ENCODE measurements at places on chromosomes 13 and 19.

DNA sequence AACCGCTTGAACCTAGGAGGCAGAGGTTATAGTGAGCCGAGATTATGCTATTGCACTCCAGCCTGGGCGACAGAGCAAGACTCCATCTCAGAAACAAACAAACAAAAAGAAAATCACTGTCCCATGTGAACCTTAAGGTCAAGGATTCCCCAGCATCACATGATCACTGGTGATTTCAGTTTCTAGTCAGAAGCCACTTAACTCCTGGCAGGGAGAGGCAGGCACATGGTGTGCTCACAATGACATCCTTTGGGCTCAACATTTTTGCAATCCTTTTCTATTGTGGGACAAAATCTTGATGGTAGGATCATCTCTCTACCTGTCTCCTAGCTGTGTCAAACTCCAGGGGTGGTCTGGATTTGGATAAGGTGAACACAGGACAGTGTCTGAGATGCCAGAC lies 12.1 kb downstream of the AKAP8 start:
- H3K27ac ChIP-seq, result no peak overlapping the region
- no peak overlapping the region for H3K4me3 ChIP-seq
- no peaks in the 10 kb centered on the region for H3K27me3 ChIP-seq
- H3K4me1 ChIP-seq, result no peaks in the 10 kb centered on the region

- H3K27ac ChIP-seq, result no peak overlapping the region
- no peaks in the 10 kb centered on the region for H3K36me3 ChIP-seq
- no peak overlapping the region for H3K4me3 ChIP-seq
- no peak for DNase-seq
- no peaks in the 10 kb centered on the region for H3K4me1 ChIP-seq
Measured at GRCh38 chr13:71417205-71417604, 449.8 kb downstream of the DACH1 start.

GRCh38 chr13:45105895-45106294 lies 14.4 kb upstream of the GTF2F2 start:
- H3K4me3 ChIP-seq, result no peak overlapping the region
- H3K27ac ChIP-seq, result no peak overlapping the region
- peaks cover 3% of the 10 kb centered on the region for H3K27me3 ChIP-seq
- no peak for DNase-seq
- no peaks in the 10 kb centered on the region for H3K4me1 ChIP-seq

DNA sequence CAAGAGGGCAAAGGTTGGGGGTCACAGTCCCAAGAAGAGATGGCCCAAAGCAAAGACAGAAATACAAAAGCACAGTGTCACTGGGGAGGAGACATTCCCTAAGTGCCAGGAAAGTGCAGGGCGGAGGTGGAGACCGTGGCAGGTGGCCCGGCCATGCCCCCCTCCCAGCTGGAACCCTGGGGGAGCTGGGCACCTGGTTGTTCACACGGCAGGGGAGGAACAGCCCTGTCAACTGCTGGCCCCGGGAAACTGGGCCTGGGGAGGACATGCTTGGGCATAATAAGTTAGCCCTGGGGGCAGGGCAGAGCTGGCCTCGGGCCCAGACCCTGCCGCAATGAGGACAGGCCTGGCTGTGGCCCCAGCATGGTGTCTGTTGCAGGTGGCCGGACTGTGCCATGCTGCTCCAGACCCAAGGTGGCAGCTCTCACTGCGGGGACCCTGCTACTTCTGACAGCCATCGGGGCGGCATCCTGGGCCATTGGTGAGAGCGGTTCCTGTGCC lies 7.4 kb downstream of the HPN start:
- DNase-seq, result no peak
- H3K27ac ChIP-seq, result no peak overlapping the region
- no peak overlapping the region for H3K4me3 ChIP-seq
- H3K36me3 ChIP-seq, result no peaks in the 10 kb centered on the region
- H3K27me3 ChIP-seq, result no peaks in the 10 kb centered on the region

DNA sequence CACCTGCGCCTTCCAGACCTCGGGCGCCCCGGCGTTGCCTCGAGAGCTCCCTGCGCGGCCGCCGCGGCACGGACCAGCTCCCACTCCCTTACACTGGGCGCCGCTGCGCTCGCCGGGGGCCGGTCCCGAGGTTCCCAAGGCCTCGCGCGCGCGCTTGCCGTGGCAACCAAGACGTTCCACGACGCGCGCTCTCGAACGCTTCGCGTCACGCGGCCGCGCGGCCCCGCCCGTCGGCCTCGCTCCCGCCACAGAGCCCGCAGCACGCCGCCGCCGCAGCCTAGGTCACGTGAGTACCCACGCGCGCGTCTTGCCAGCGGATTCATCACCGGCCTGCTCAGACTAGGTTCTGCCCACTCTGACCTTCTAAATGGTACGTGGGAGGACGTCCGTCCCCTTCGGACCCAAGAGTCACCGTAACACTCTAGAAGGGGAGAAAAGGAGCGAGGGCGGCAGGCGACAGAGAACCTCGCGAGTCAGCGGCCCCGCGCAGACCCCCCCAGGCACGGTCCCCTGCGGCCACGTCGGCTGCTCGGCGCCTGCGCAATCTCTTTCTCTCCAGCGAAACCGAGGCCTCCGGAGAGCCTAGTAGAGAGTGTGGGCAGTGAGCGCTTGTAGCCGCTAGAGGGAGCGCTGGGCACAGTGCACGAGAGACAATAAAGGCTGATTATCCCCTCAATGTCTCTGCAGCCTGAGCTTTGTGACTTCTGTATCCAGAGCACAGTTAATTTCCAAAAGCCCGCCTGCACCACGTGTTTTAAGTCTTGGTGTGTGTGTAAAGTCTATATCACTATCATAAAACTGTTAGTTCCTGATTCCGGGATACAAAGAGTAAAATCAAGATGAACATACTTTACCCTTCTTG lies at the start of gene SPART:
TSS of gene SPART (minus strand) at position 173 of the 862 bp plus-strand sequence. CDS start 10,564 bp downstream, outside the sequence.
- H3K4me3 ChIP-seq, result peak within 1 kb of the TSS; percentile 78
- peaks cover 10% of the 10 kb centered on the region for H3K4me1 ChIP-seq
- no peaks in the 10 kb centered on the region for H3K36me3 ChIP-seq
- no peaks in the 10 kb centered on the region for H3K27me3 ChIP-seq
- H3K27ac ChIP-seq, result peak within 1 kb of the TSS; percentile 83

- H3K4me3 ChIP-seq, result no peak overlapping the region
- H3K4me1 ChIP-seq, result no peaks in the 10 kb centered on the region
- no peak overlapping the region for H3K27ac ChIP-seq
- H3K27me3 ChIP-seq, result no peaks in the 10 kb centered on the region
- DNase-seq, result no peak
Measured at GRCh38 chr13:44237276-44237767, 136.3 kb upstream of the SERP2 start.

DNA sequence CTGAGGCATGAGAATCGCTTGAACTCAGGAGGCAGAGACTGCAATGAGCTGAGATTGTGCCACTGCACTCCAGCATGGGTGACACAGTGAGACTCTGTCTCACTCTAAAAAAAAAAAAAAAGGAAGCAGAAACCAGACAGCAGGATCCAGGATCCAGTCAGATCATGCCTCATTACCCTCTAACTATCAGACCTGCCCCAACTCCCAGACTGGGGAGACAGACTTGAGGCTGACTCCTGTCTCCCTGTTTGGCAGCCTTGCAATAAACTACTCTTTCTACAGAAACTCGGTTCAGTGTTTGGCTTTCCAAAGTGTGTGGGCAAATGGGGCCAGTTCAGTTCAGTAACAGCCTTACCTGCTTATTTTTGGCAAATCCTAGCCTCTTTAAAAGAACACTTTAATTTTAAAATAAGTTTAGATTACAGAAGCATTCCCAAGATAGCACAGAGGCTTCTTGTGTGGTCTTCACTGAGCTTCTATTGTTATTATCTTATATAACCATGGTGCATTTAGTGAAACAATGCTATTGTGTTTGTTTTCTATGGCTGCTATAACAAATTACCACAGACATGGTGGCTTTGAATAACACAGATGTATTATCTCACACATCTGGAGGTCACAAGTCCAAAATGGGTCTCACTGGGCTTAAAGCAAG lies 18.5 kb downstream of the RASL11A start:
- H3K27me3 ChIP-seq, result no peaks in the 10 kb centered on the region
- peaks cover 19% of the 10 kb centered on the region for H3K4me1 ChIP-seq
- H3K36me3 ChIP-seq, result no peaks in the 10 kb centered on the region
- DNase-seq, result no peak
- H3K4me3 ChIP-seq, result no peak overlapping the region
- H3K27ac ChIP-seq, result no peak overlapping the region

DNA sequence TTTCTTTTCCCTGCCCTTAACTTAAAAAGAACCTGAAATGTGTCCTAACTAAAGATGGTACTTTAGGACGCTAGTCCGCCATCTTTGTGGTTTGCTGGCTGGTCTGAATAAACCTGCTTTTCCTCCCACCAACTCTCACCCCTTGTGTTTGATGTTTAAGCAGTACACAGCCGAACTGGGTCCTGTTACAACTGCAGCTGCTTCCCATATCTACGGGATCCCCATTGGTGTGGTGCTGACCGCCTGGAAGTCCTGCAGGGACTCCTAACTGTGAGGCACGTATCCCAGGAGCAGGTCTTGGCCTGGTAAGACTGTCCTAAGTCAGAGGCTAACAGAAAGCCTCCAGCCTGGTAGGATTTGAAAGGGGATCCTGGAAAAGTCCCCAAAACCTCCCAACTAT lies 40.9 kb upstream of the VSTM2B start:
- H3K27ac ChIP-seq, result no peak overlapping the region
- no peak overlapping the region for H3K4me3 ChIP-seq
- H3K36me3 ChIP-seq, result no peaks in the 10 kb centered on the region

DNA sequence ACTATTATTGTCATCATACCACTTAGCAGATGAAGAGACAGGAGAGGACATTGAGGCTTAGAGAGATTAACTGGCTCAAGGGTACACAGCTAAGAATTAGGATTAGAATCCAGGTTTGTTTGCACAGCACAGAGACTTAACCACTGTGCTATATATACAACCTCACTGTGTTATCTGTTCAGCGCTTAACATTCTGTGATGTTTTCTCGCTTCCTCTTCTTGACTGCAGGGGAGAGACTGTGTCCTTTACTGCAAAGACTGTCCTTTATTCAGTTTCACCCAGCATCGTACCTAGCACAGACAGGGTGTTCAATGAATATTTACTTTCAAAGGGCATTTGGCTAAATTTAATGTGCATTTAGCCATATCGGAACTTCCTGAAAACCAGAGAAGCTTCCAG lies 54.9 kb upstream of the PCDH8 start:
- H3K4me1 ChIP-seq, result no peaks in the 10 kb centered on the region
- no peak overlapping the region for H3K4me3 ChIP-seq
- no peak for DNase-seq
- H3K27ac ChIP-seq, result no peak overlapping the region
- no peaks in the 10 kb centered on the region for H3K27me3 ChIP-seq

DNA sequence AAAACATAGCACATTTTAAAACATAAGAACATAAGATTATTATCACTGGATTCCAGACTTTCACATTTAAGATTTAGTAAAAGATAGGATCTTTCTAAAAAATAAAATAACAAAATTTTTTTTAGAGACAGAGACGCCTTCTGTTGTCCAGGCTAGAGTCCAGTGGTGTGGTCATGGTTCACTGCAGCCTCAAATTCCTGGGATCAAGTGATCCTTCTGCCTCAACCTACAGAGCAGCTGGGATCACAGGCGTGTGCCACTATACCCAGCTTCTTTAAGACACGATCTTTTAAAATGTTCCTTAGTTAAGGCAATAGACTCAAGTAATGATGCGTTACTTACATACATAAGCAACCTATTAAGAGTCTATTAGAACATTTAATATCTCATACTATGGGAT lies 32.7 kb downstream of the ALG5 start:
- no peak for DNase-seq
- no peak overlapping the region for H3K4me3 ChIP-seq
- no peaks in the 10 kb centered on the region for H3K27me3 ChIP-seq

DNA sequence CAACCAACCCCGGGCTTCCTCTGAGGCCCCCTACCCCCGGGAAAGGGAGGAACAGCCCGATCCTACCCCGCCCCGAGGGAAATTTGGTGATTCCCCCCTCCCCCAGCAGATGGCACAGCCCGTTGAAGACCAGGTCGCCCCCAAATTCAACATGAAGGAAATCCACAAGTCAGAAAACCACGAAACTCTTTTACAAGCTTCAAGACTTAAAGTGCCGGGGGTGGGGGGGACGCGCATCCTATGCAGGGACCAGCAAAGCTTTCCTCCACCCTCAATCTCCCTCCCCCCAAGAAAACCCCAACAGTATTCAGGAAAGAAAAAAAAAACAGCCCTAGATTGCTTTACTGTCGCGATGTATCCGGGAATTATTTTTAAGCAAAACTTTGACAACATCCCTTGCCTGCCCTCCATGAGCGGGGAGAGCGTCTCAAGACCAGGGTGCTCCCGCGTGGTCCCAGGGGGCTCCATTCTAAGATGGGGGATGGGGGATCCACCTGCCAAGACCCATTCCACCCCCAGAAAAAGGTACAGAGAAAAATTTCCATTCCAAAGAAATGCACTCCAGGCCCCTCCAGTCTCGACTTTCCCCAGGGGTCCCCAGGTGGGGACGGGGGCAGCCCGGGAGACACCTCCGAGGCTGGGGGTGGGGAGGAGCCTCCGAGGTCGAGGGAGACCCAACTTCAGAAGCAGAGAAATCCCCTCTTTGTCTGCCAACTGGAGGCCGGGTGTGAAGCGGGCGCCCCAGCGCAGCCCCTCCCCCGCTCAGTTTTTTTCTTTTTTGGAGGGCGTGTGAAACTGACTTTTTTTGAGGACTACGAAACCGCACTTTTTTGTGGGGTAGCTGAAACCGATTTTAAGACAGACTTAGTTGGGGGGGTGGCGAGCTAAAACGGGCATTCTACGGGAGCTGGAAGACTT lies 1.5 kb downstream of the TCF3 start:
- DNase-seq, result peak; percentile 55
- H3K4me3 ChIP-seq, result peak overlapping the region; percentile 61
- H3K4me1 ChIP-seq, result peaks cover 13% of the 10 kb centered on the region
- no peaks in the 10 kb centered on the region for H3K27me3 ChIP-seq

GRCh38 chr19:37227996-37228395 lies 10.0 kb downstream of the ZNF383 start:
- no peaks in the 10 kb centered on the region for H3K4me1 ChIP-seq
- DNase-seq, result peak; percentile 20
- H3K27me3 ChIP-seq, result no peaks in the 10 kb centered on the region
- H3K27ac ChIP-seq, result no peak overlapping the region
- peaks cover 47% of the 10 kb centered on the region for H3K36me3 ChIP-seq

DNA sequence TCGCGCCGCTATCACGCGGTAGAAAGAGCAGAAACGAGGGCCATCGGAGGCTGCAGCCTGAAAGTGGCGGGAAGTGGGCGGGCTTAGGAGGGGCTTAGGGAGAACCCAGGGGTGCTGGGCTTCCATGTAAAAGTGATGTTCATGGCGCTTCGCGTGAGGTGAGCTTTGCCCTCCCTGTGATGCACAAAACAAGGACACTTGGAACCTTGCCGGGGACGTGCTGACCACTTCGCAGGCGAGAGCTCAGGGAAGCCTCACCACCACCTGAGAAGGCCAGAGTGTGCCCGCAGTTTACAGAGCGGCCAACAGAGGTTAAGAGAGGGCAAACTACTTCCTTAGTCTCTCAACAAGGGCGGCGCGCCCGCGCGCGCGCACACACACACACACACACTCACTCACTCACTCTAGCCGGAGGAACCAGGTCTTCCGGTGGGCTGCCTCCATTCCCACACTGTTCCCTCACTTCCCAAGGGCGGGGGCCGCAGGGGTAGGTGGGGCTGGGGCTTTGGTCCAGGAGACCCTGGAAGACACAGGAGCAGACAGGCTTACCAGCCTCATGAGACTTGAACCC lies 651 bp downstream of the GAPDHS start:
- H3K27me3 ChIP-seq, result no peaks in the 10 kb centered on the region
- no peaks in the 10 kb centered on the region for H3K36me3 ChIP-seq
- no peak overlapping the region for H3K27ac ChIP-seq
- DNase-seq, result no peak
